BJ (cell line): ENCODE measurements at places on chromosomes 4 and X.

DNA sequence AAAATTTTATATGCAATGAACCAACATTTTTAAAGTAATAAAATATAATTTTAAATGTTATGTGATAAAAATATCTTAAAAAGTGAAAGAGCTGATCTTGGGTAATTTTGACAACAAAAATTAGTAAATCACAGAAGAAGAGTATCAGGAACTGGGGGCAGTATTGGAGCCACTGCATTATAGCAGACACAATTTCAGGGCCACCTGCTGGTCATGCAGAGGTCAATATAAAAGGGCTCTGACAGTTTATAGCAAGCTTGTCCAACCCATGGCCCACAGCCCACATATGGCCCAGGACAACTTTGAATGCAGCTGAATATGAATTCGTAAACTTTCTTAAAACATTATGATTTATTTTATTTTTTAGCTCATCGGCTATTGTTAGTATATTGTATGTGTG lies 13.0 kb upstream of the LEF1 start:
- DNase-seq, result no peak

DNA sequence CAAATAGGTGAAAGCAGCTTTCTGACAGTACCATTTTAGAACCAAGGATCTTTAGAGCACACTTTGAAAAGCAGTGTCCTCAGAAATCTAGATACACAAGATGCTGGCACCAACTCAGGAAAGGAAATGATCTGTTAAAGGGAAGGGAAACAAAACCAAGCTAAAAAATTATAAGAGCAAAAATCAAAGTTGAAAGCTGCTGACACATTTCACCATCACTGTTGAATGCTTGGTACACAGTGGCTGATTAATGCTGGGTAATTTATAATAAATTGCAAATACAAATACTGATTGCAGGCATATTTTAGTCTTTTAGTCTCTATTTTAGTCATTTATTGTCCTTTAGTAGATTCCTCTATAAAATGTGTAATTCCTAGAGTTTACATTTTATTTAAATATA lies 1540.1 kb upstream of the PCDH10 start:
- DNase-seq, result no peak

DNA sequence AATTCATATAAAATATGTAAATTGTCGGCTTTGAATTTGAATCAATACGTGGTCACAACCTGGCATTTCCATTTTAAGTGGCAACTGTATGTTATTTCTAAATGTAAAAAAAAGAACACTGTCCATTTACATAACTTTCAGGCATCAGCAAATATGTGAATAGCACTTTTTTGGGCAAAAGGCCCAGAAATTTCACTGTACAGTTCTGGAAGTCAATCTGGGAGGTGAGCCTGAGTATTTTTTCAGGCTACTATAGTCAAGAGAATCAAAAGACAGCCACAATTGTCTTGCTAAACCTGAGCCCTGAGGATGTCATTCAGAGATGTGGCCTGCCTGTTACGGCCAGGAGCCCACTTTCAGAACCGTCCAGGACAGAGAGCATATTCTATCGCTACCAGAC lies 543.9 kb upstream of the MAGEB2 start:
- DNase-seq, result no peak

DNA sequence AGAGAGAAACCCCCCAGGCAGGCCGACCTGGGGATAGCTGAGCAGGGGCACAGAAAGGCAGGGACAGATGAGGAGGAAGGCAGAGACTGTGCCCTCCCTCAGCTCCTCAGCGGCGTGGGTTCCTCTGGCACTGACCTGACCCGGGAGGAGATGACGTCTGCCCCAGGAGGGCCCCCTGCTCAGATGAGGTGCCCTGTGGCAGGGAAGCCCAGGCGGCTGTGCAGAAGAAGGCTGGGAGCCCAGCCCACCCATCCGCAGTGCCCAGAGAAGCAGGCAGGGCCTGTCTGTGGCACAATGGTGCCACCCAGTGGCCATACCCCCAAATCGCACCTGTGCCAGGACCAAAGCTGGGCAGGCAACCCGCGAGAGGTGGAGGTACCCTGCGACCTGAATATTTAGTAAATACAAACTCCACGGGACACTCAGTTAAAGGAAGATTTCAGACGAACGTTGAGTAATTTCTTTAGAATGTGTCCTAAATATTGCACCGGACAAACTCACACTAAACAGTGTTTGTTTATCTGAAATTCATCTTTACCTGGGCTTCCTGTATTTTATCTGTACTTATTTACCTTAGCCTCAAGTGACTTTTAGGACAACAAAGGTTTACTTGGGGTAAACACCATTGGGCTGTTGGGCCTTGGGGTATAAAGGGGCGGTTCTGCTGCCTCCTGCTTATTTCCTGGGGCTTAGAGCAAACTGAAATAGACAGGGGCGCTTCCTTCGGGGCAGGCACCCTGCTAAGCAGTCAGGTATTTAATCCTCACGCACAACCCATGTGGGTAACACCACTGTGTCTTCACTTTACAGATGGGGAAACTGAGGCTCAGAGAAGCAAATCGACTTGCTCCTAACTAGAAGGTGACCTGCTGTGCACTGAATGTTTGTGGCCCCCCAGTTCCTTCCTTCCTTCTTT lies 46.5 kb upstream of the HMX1 start:
- DNase-seq, result no peak

DNA sequence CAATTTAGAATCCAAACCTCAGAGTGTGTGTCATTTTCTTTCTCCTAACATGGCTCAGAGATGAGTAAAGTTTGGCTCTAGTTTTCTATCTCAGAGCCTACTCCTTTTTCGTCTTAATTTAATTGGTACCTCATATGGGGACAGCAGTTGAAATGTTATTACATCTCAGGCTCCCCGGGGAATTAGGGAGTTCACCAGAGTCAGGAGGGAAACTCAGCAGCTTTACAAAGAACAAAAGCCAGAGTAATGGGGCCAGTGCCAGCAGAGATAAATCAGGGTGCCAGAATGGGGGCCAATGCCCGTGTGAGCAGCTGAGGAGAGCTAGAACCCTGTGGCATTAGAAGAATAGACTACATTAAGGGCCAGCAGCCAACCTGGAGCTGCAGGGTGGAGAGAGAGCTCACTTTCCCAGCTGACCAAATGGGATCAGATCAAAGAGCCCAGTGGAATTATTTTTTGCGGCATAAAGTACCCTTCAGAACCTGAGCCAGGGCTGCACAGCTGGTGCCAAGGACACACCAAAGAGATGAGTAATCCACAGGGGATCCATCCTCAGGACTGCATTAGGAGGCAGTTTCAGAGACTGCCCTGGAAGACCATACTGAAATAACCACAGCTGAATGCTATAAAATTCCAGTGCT lies 207.1 kb upstream of the DKK2 start:
- DNase-seq, result no peak

- no peak for DNase-seq
These were observed 197.1 kb downstream of the GLUD2 start for GRCh38 chrX:121244511-121244910.

- no peak for DNase-seq
These were observed 8.5 kb downstream of the SMS start for GRCh38 chrX:21948897-21949578.

DNA sequence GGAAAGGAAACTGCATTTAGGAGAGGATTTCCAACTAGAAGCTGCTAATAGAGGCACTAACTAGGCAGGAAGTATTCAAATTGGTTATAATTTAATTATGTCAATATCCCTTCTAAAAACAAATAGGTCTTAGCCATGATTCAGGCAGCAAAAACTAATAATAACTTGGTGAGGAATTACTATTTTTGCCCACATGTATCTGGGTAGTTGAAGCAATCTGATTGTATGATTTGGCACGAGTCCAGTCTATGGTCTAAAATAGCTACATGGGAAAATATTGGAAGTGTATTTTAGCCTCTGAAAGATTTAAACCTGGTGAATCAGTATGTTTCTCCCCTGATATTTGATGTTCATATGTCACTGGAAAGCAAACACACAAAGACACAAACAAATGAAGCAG lies 62.2 kb downstream of the MFAP3L start:
- no peak for DNase-seq

GRCh38 chrX:139581068-139581467 lies 50.5 kb downstream of the F9 start:
- no peak for DNase-seq

GRCh38 chr4:97317201-97317600 lies 826.1 kb downstream of the STPG2 start:
- DNase-seq, result no peak

DNA sequence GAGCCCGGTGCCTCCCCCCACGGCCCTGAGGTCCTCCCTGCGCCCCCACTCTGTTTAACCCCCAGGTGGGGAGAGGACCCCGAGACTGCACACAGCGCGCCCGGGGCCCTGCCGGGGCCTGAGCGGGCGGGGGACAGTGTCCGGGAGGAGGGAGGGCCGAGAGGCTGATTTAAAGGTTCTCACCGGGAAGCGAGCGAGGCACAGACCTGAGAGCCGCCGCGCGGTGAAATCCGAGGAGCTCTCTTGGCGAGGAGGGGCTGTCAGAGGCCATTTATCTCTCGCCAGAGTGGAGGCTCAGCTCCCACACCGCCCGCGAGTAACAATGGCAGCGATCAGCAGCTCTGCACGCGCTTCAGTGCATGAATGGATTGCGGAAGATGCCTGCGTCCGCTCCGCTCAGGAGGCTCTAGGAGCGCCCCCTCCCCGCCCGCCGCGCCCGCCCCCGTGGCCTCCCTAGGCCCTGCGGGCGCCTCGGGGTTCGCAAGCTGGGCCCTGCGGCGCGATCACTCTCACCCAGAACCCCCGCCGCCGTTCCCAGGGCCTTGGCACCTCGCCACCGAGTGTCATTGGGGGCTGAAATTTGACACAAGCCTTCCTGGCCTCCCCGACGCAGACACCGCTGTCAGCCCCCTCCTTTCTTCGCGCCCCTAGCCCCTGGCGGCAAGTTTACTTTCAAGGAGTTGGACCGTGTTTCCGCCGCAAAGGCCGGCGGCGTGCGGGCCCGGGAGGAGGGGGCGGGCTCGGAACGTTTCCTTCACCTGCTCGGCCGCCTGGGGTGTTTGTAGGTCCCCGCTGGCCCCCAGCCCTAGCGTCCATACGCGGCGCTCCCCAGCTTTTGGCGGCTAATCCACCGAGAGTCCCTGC lies 48.7 kb upstream of the BCOR start:
- no peak for DNase-seq

GRCh38 chr4:80963051-80963450 lies 67.5 kb upstream of the BMP3 start:
- DNase-seq, result no peak

- DNase-seq, result no peak
These were observed 71.4 kb downstream of the CCKAR start for GRCh38 chr4:26418850-26419249.

DNA sequence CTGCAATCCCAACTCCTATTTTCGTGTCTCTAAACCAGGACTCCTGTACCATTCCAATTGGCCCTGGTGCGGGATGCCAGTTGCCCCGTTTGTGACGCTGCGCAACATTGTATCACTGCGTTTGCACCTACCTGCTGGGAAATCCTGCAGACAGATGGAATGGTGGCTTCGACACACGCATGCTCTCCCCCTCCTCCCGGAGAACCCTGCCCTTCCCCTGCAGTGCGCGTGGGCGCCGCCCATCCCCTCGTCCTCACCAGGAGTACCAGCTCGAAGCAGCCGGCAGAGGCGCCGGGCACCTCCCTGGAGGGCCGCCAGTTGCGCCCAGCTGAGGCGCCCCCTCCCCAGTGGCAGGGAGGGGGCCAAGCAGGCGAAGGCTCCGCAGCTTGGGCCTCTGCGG lies 1.4 kb downstream of the DGKK start:
- no peak for DNase-seq

GRCh38 chrX:76407795-76408194 lies 19.7 kb upstream of the MAGEE1 start:
- no peak for DNase-seq

DNA sequence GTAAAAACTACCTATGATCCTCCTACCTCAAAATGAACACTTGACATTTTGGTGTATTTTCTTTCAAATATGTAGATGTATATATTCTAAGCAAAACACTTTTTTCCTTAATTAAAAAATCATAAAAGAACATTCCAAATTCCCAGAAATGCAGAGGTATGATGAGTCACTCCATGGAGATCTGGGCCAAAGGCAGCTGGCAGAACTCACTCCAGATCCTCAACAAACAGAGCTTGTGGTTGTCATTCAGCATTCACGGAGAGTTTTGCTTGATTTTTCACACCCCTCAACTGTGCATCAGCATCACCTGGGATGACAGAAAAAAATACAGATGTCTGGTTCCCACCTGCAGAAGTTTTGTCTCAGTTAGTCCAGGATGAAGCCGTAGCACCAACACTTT lies 144.6 kb downstream of the KIT start:
- no peak for DNase-seq

DNA sequence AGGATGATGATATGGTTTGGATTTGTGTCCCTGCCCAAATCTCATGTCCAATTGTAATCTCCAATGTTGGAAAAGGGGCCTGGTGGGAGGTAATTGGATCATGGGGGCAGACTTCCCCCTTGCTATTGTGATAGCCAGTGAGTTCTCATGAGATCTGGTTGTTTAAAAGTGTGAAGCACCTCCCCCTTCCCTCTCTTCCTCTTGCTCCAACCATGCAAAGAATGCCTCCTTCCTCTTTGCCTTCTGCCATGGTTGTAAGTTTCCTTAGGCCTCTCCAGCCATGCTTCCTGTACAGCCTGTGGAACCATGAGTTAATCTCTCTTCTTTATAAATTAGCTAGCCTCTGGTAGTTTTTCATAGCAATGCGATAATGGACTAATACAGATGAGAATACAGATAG lies 19.7 kb upstream of the ALG13 start:
- DNase-seq, result no peak

GRCh38 chr4:44448521-44449461 lies at the start of gene KCTD8:
Gene KCTD8, minus strand, starts transcription at chr4:44448809.
- peak; percentile 2 for DNase-seq

GRCh38 chr4:139692309-139693012 lies 26.8 kb downstream of the MGST2 start:
- no peak for DNase-seq

GRCh38 chrX:81195712-81196111 lies 6.0 kb downstream of the HMGN5 start:
- no peak for DNase-seq

GRCh38 chr4:24514808-24515207 lies 69.5 kb downstream of the DHX15 start:
- no peak for DNase-seq

- DNase-seq, result no peak
These were observed 79.4 kb downstream of the ABLIM2 start for GRCh38 chr4:8079031-8079885.

DNA sequence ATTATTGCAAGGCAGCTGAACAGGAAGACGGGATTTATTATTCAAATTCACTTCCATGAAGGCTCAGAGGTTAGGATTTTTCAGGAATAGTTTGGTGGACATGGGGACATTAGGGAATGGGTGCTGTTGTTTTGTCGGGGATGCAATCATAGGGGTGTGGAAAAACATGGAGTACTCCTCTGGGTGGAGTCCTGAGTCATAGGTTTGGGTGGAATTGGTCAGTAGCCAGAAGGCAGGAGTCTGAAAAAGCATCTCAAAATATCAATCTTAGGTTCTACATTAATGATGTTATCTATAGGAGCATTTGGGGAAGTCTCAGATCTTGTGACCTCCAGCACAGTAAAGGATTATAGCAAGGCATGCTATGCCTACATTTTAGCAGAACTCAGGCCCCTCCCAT lies 14.5 kb upstream of the ETNPPL start:
- DNase-seq, result no peak

DNA sequence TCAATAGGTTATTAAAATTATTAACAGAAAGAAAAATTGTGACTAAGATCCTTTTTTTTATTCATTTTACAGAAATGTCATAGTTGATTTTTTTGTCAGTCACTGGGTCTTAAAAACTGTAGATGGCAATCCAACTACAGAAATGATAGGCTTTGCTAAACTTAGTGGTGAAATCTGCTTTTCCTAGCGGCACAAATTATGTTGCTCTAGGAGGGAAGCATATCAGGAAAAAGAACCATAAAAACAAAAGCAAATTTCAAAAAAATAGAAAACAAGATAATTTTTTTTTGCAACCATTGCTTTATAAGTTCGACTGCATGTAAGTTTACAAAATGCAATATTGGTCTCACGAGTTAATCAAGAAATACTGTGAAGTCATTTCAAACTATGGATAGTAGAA lies 443.5 kb upstream of the IGFBP7 start:
- no peak for DNase-seq
